ENCODE measurements at places on chromosomes 5 and 9.

GRCh38 chr5:143506836-143507552 is 103.5 kb upstream of the NR3C1 start:
- DNase-seq, result peak; percentile 41

- DNase-seq, result no peak
Measured at GRCh38 chr5:179264783-179265513, 80.3 kb downstream of the ADAMTS2 start.

DNA sequence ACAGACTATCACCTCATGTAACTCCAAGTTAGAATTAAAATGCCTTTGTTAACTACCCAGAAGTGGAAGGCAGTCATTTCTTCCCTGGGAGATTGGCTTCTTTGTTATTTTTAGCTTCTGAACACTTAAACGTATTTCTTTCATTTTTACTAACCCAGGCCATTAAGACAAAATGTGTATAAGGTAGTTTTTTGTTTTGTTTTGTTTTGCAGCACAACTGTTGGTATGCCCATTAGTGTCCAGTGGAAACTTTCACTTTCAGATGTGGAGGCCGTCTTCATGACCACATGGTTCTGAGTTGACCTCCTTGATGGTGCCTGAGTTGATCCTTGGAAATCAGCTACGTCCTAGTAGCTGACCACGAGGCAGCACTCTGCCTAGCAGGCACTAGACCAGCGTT is 264.6 kb upstream of the ZNF608 start:
- no peak for DNase-seq

GRCh38 chr5:2139478-2139877 is 256.8 kb upstream of the IRX4 start:
- DNase-seq, result no peak

DNA sequence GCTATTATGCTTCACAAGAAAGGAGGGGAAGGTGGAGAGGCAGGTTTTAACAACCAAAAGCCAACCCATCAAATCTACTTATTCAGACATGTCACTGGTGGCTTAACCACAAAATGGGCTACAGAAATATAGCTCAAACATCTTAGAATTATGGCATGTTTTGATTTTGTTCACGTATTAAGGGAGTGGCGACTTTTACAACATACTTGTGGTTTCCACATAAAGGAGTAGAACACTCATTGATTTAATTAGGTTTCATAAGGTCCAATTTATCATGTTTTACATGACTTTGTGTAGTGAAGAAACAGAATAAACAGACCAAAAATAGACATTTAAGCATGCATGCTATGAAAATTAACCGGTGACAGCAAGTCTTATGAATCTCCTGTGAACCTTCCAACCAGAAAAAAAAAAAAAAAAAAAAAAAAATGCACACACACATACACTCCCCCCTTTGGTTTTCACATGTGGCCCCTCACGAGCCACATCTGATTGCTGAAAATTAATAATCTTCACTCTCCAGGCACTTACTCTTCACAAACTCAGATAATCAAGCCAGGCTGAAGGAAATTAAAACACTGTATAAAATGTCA is 5.4 kb downstream of the ZNF608 start:
- no peak for DNase-seq

DNA sequence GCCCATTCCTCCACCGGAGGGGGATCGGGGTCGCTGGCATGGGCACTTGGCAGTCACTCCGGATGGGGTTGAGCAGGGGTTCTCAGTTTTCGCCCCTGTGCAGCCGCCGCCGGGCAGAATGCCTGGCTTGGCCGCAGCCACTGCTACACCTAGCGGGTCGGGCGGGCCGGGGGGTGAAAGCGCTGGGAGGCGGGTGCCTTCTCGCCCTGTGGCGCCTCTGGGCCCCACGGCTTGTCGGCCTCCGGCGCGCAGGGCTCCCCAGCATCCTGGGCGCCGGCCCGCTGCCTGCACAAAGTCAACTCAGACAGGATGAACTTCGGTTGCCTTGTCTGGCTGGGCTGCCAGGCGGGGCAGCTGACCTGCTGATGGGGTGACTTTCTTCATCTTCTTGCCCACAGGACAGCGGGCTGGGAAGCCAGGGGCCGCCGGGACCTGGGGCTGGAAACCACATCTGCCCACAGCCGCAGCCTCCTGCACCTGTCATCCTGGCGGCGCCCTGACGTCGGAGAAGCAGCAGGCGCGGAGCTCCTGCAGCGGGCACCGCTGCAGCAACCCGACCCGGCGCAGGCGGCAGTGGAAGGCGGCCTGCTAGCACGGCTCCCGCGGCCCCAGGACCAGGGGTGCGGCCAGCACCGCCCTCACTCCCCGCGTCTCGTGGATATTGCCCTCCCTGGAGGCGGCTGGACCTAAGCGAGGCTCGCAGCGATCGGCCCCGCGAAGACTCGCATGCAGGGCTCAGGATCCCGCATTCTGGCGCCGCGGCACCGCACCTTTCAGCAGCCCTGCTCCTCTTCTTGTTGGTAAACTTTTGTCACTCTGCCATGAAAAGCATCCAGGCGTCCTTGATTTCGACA is 1.3 kb upstream of the ANKRD18A start:
- no peak for DNase-seq

GRCh38 chr9:5446451-5447236 is 3.7 kb upstream of the CD274 start:
- DNase-seq, result no peak

DNA sequence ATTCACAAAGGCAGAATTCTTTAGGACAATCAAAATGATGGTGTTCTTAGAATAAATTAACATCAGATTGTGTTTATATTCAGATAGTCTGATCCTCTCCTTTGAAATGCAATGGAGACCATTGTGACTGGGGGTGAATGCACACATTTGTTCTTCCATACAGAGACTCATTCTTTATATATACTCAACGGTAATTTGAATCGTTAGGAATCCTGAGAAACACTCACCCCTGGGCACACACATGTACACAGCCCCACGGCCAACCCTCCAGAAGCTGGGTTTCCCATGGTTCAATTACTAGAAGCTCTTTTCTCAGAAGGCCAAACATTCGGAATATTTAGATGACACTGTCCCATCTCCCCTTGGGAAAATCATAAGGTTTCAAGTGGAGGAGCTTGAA is 57.5 kb upstream of the EPB41L4B start:
- DNase-seq, result no peak

DNA sequence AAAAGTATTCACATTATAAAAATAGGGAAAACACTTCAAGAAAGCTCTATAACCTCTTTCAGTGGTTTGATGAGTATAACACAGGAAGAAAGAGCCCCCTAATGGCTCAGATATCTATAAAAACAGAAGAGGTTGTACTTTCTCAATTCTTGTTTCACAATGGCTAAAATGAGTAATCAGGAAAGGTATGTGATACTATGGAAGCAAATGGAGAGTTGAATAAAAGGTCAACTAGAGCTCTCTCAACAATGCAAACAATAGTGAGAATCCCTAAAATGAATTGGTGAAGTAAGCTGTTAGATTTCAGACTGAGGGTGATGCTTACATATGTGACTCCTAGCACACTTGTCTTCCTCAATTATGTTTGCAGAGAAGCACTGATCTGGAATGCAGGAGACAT is 584.6 kb upstream of the CDH18 start:
- DNase-seq, result no peak

DNA sequence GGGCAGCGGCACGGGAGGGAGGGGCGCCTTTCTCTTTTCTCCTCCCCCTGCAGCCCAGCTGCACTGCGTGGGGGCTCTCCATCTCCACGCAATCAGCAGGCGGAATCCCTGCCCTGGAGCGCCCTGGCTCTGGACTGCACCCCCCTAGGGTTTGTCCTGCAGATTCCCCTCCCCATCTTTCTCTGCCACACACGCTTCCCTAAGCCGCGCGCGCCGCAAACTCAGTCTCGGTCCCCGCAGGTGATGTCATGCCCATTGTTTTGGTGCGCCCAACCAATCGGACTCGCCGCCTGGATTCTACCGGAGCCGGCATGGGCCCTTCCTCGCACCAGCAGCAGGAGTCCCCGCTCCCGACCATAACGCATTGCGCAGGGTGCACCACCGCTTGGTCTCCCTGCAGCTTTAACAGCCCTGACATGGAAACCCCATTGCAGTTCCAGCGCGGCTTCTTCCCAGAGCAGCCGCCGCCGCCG is at the start of gene KCNN2:
Gene KCNN2 (plus strand): TSS at position 347 of the 473 bp plus-strand sequence. CDS start 70 bp downstream, at position 417.
- peak; percentile 35 for DNase-seq

DNA sequence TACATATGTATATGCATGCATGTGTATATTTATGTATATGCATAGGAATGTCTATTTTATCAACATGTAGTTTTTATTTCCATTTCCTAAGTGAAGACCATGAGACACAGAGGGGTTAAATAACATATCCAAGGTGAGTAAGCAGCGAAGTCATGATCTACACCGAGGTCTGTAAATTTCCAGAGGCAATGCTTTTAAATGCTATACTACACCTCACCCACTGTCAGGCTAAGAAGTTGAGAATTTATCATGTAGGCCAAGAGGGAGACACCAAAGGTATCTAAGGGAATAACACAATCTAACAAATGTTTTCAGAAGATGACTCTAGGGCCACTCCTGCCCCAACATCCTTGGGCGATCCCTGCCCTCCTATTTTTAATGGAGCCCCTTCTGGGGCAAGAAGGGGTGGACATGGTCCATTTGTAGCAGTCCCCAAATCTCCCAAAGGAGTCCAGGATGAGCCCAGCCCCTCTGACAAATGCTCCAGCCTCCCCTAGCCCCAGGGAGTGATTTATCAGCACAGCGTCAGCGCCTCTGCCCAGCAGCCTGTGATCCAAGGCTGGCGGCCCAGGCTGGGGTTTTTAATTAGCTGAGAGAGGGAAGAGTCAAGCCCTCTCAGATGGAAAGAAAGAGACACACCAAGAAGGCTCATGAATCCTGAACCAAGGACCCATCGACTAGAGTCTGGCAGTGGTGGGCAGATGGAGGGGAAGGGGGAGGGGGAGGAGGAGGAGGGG is 339.9 kb downstream of the ASTN2 start:
- DNase-seq, result no peak

DNA sequence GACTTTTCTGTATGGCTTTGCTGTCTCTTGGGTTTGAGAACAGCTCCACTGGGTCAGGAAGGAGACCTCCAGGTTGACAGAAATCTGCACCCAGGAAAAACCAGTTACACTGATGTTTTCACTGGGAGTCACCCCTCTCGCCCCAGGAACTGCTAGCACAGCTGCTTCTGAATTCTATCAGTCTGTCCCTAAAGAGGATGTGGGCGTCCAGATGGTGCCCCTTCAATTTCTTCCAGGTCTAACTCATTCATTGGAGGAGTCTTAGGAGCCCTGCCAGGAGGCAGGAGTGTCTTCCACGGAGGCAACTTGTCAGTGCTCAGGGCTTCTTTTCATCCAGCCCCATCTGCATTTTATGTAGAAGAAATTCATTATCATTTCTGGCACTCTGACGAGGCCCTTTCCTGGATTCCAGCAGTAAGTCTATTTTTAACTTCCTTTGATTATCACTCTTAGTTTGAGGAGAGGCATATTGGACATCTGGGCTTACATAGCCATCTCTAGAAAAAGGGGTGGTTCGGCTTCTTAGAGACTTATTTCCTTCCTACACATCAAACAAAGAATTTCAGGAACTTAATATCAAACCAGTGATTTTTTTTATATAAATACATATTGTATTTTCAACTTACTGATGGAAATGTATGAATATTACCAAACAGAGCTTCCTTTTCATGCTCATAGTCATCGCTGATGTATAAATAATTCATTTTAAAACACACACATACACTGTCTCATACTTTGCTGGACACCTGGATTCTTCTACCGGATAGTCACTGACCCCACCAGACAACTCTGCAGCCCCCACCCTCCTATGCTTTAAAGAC is 148.8 kb downstream of the IRX2 start:
- no peak for DNase-seq

DNA sequence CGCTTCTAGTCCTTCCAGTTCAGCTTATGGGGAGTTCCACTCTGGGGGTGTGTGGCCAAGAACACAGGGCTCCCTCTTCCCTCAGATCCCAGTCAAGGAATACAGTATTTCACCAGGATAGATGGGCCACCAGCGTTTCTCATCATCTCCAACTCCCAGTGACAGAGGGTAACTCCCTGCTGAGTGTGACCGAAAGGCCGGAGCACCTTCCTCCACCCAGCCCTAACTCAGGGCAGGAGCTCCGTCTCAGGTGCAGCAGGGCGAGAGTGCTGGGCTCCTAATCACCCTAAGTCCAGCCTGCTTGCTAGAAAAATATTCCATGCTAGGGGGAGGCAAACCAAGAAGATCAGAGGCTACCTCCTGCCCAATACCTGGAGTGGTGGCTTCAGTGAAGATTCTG is 102.6 kb downstream of the ADAMTS2 start:
- no peak for DNase-seq

Data from hepatic stellate cell (primary cell).